ENCODE measurements at places on chromosomes 16 and 17. TPM values are rescaled to one million over a fixed set of nuclear protein-coding genes. Genes with fewer than 3 reads are reported as not detected.

Gene HOXB9
- total RNA-seq = 34.4 TPM

Gene GUCY2D
- 0.34 TPM for total RNA-seq

- no peaks in the 10 kb centered on the region for H3K4me1 ChIP-seq
- no peak overlapping the region for H3K27ac ChIP-seq
- H3K4me3 ChIP-seq = no peak overlapping the region
- H3K36me3 ChIP-seq = peaks cover 14% of the 10 kb centered on the region
- no peak for DNase-seq
These were observed 52.1 kb downstream of the KLHDC4 start for GRCh38 chr16:87713451-87714229.

Gene TMEM95
- total RNA-seq = not detected
